Kasumi-1 (cell line): ENCODE measurements at places on chromosomes 13 and 19.

DNA sequence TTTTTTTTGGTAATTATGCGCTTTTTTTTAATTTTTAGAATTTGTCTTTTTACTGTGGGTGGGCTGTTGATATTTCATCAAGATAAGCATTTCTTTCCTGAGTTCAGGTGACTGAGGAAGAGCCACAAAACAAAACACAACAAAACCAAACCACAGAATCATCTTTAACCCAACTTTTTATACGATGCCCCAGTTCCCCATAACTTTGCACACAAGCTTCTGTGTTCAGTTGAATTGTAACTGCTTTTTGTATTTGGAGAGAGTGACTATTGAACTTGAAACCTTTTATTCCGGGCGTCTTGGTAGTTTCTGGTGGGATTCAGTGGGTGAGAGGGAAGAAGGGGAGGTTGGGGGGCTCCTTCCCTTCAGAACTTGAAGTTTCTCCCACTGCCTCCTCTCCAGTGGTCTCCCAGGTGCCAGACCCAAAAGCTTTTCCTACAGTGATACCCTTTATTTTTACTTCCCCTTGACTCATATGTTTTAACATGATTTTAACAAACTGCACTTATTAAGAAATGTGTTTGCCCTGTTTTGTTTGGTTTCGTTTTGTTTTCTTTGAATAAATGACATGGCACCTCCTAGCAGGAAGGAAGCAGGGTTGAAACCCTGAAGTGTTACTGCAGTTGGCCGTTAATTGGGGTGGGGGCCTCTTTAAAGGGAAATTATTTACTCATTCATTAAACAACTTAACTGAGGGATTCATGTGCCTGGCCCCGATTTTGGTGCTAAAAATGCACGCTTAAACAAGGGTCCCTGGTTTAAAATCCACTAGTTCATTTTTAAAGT is 2.7 kb upstream of the CCDC97 start:
- no peak for DNase-seq

GRCh38 chr19:8654591-8655339 is 24.3 kb downstream of the NFILZ start:
- peak; percentile 61 for DNase-seq

GRCh38 chr13:40221460-40222201 is 444.8 kb downstream of the FOXO1 start:
- peak; percentile 18 for DNase-seq

DNA sequence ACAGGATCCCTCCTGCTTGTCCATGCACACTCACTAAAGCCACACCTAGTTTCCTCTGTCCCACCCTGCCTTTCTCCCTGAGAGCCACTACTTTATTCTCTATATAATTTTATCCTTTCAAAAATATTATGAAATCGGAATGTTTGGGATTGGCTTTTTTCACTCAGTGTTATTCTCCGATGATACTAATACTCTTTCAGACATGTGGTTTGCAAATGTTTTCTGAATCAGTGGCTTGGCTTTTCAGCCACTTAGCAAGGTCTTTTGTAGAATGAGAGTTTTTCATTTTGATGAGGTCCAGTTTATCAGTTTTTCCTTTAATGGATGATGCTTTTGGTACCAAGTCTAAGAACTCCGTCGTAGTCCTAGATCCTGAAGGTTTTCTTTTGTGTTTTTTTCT is 11.6 kb downstream of the SPATA13 start:
- no peak for DNase-seq

DNA sequence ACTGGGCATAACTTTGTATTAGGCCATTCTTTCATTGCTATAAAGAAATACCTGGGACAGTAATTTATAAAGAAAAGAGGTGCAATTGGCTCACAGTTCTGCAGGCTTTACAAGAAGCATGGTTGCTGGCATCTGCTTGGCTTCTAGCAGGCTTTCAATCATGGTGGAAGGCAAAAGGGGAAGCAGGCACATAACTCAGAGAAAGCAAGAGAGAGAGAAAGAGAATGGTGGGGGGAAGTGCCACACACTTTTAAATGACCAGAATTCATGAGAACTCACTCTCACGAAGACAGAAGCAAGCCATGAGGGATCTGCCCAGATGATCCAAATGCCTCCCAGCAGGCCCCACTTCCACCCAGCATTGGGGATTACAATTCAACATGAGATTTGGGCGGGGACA is 179.7 kb downstream of the SPRY2 start:
- DNase-seq, result peak; percentile 26

- DNase-seq, result peak; percentile 14
Observed at GRCh38 chr13:97003071-97003470, 8.8 kb upstream of the OXGR1 start.

DNA sequence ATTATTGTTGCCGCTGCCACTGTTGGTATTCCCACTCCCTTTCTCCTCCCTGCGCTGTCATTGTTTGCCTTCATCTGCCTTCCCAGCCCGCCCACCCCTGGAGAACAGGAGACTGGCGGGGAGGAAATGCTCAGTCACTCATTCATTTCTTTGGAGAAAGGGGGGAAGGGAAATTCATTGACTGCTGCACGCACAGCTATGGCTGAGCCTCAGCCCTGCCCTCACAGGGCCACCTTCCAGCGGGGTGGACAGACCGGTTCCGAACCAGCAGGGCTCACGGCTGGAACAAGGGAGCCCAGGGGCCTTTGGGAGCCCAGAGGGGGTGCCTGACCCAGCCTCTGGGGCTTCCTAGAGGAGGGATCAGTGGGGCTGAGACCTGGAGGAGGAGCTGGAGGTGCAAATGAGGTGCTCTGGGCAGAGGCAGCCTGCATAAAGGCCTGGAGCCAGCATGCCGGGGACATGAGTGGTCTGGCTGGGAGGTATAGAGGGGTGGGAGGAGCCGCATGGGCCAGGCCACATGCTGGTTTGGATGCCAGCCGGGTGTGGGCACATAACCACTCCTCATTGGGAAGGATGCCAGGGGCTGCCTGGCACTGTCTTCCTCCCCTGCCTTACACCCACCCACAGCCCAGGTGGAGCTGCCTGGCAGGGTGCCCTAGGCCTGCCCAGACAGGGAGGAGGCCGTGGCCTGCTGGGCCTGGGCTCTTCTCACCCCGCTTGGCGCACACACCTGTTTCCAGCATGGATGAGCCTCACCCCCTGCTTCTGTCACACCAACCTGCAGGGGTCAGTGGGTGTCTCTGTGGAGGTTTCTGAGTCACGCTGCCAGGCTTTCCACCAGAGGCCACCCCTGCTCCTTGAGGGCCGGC is 26.8 kb downstream of the PPP5C start:
- no peak for DNase-seq

GRCh38 chr13:95185851-95186250 is 115.4 kb downstream of the ABCC4 start:
- DNase-seq, result peak; percentile 86

DNA sequence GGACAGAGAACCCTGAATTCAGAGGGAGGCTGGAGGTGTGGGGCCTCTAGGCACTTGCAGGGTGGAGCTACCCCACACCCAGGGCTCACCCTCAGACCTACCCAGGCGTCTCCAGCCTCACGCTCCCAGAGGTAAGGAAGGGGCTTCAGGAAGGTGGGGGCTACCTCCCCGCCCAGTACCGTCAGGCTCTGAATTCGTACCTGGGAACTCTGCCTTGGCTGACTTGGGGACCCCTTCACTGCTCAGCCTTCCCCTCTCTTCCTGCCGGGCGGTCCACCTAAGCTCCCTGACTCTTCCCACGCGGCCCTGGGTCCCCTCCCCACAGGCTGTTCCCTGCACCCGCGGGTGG is 28.5 kb upstream of the PARP4 start:
- no peak for DNase-seq

DNA sequence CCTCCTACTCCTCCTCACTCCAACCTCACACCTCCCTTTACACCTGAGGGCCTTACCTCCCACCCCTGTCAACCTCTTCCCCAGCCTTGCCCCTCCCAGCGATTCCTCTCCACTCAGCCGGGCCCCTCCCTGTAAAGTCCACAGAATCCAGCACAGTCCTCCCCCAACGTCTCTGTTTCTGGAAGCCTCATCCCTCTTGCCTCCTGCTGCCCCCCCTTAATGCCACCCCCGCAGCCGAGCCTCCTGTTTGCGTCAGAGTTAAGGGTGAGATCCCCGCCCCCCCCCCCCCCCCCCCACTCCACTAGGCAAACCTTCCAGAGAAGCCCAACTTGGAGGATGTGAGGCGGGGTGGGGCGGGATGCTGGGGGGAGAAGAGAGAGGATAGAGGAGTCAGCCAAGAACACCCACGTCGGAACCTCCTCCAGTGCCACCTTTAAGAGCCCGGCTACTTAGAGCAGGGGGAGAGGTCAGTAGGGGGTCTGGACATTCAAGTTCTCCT is 2.1 kb downstream of the UNC13A start:
- no peak for DNase-seq

GRCh38 chr19:17778251-17778967 is 16.5 kb upstream of the B3GNT3 start:
- DNase-seq, result no peak

- peak; percentile 28 for DNase-seq
Observed at GRCh38 chr13:79246578-79246949, 159.5 kb downstream of the RBM26 start.

DNA sequence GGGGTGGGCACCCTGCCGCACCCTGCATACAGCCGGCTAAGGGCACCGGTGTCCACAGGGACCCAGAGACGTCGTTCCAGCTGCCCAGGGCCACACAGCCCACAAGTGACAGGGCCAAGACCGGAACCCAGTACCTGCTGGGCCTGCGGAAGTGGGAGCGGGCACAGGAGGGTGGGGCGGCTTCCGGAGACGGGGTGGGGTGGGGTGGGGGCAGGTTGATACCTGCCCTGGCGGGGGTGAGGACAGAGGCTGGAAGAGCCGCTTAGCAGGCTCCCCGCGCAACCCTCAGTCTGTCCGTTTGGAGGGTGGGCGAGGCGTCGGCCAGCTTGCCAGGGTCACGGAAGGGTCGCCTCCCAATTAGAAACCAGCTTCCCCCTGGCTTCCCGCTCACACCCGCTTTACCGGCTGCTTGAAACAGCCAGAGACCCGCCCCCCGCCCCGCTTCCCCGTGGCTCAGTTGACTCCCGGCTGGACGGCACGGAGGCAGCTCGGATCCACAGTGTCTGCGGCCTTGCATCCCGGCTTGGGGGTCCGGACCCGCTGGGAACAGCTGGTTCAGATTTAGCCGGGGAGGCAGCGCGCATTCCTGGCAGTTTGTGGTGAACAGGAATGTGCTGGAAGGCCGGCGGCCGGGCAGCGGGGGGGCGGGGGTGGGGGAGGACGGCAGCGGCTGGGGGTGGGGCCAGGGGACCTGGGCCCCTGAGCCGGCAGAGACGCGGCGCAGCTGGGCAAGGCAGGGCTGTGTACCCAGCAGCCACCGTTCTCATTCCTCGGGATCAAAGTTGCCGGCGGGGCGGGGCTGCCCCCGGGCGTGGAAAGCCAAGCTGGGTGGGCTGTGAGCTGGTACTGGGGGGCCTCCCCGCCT is 1.9 kb downstream of the CNN2 start:
- no peak for DNase-seq

GRCh38 chr19:1260749-1261537 is 8.2 kb upstream of the CIRBP start:
- DNase-seq, result peak; percentile 86

- DNase-seq, result no peak
Observed at GRCh38 chr13:101146101-101146898, 270.0 kb downstream of the NALCN start.

DNA sequence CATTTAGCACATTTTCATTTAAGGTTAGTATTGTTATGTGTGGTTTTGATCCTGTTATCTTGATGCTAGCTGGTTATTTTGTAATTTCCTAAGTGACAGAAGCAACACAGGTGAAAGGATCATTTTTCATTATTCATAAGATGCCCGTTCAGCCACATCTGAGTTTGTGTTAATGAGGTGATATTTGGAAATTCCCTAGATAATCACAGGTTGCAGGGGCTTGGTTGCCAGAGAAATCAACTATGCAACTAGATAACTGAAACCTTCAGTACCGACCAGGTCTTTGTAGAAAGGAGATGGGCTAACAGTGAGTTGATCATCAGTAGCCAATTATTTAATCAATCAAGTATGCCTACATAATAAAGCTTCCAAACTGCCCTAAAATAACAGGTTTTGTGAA is 121.3 kb upstream of the UFM1 start:
- no peak for DNase-seq

DNA sequence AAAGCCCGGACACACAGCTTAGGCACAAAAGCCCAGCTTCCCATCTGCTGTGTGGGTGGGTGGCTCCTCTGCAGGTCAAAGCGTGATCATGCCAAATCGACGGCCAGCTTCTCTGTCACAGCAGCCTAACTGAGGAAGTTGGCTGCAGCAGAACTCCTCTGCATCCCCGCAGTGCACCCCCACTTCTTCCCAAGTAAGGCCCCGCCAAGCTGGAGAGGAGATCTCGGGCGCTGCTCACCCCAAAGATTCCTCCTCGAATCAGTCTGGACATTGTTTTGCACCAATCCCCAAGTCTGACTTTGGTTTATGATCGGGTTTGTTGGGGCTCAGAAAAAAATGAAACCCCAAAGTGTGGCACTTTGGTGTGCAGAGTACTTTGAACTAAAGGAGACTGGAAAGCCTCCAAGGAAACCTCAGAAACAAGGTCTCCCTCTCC is 19.7 kb upstream of the CPB2 start:
- peak; percentile 34 for DNase-seq

DNA sequence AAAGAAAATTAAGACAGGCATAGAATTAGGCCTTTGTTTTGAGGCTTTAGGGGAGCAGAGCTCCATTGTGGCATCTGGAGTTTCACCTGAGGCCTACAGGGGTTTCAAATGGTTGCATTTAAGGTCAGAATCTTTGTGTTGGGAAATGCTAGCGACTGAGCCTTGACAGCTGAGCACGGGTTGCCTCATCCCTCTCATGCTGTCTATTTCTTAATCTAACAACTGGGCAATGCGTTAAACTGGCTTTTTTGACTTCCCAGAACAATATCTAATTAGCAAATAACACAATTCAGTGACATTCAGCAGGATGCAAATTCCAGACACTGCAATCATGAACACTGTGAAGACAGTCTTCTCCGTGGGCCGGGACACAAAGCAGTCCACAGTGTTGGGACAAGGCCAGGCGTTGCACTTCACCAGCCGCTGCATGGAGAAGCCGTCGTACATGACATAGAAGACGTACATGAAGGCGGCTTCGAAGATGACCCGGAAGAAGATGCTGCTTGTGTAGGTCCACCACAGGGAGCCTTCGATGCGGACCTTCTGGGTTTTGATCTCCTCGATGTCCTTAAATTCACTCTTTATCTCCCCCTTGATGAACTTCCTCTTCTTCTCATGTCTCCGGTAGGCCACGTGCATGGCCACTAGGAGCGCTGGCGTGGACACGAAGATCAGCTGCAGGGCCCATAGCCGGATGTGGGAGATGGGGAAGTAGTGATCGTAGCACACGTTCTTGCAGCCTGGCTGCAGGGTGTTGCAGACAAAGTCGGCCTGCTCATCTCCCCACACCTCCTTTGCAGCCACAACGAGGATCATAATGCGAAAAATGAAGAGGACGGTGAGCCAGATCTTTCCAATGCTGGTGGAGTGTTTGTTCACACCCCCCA is 3.8 kb downstream of the GJB2 start:
- DNase-seq, result peak; percentile 66

- no peak for DNase-seq
Observed at GRCh38 chr13:60720590-60720989, 323.6 kb downstream of the TDRD3 start.
